ENCODE measurements at places on chromosomes 1 and 21. TPM values are rescaled to one million over a fixed set of nuclear protein-coding genes. Genes with fewer than 3 reads are reported as not detected.

DNA sequence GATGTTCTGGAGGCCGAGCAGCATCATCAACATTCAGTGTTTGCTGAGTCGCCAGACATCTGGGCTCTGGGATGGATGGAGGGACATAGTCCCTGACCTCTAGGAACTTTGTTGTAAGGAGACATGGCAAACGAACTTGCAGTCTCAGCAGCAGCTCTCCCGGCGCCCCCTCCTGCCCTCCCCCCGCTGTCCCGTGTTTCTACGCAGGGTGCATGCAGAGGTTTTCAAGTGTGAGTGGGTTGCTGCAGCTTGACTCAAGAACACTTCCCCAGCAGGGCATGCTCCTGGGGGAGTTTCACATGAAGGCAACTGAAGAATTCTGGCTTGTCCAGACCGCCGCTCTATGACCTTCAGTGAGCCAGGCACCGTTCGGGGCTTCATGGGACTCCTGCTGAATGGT lies 121.9 kb downstream of the CAMTA1 start:
- no peak for DNase-seq

DNA sequence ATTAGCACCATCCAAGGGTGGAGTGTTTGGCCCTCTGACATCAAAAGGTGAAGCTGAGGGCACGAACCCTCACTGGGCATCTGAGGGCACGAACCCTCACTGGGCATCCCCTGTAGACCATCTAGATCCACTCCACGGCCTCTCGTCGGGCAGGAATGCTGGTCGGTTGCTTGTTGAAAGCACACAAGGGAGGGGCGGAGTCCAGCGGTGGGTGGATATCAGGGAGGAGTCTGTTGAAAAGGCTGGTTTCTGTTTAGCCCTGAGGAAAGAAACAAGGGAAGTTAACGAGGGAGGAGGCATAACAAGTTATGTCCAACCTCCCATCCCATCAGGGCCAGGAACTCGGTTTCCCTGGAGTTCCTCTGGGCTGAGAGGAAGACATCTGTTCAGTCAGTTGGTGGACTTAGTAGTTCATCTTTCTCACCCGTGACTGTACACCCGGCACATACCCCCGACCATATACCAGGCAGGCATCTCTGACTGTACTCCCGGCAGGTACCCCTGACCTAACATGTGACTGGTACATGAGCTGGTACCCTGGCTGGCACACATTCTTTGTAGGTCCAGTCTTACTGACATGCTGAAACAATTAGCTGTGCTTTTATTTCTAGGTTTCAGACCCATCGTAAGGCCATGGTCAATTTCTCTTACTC lies 32.1 kb upstream of the PDE9A start:
- no peak for DNase-seq

DNA sequence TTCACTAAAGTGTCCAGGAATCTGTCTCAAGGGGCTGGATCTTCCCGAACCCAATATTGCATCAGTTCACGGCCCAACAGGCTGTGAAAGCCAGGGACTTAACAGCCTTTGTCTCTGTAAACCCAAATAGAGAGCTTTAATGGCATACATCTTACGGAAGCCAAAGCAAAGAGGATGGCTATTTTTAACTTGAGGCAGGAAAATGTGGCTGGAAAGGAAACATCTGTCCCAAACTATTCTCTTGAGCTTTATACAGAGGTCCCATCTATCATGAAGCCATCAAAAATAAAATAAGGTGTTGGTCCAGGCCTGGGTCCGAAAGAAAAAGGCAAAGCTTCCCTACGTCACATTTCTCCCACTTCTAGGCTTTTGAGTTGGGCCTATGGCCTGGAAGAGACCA lies 7.7 kb upstream of the CD34 start:
- no peak for DNase-seq

DNA sequence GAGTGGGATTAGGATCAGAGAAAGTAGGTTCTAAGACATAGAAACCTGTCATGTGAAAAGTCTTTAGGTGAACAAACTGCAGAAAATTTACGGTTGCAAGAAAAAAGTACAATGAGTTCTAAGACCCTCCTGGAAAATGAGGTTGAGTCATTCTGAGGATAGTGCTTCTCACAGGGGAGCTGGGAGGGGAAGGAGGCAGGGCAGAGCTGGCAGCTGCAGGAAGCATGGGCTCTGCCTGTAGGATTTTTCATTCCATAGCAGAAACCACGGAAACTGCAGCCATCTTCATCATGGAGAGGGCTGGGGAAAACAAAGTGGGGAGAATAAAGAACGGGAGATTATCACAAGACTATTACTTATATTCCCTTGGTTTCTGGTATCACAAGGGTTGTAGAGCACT lies 25.8 kb upstream of the THEM4 start:
- no peak for DNase-seq

- DNase-seq, result no peak
Measured at GRCh38 chr1:53111073-53111556, 31.3 kb downstream of the SLC1A7 start.

GRCh38 chr21:37272897-37273296 lies 5.8 kb upstream of the VPS26C start:
- DNase-seq, result no peak

DNA sequence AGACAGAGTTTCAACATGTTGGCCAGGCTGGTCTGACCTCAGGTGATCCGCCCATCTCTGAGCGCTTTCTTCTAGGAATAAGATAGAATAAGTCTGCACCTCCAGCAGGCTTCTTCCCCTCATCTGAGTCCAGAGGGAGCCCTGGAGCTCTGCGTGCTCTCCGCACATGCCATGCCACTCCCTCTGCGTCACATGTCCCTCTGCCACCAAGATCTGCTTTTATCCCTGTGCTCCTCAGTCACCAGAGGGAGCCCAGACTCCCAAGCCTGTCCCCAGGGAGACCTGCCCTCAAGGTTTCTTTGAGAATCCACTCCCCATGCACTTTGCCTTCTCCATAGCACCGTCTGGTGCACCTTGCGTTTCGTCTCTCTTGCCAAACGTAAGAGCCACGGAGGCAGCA lies 213.0 kb downstream of the CAMTA1 start:
- no peak for DNase-seq

DNA sequence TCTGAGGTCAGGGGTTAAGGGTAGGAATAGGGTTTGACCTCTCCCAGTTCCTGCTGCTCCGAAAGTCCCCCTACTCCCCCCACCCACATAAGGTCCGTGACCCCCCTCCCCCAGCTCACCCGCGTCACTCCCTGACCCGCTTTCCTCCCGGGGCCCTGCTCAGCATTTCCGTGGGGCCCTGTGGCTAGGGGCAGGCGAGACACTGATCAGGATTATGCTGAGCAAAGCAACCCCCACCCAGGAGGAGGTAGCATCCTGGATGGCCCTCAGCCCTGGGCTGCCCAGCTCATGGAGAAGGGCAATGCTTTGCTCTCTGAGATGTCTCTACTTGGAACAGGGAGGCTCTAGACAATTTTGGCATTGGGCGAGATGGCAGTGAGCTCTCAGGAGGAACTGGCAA lies 3.7 kb downstream of the RORC start:
- no peak for DNase-seq

DNA sequence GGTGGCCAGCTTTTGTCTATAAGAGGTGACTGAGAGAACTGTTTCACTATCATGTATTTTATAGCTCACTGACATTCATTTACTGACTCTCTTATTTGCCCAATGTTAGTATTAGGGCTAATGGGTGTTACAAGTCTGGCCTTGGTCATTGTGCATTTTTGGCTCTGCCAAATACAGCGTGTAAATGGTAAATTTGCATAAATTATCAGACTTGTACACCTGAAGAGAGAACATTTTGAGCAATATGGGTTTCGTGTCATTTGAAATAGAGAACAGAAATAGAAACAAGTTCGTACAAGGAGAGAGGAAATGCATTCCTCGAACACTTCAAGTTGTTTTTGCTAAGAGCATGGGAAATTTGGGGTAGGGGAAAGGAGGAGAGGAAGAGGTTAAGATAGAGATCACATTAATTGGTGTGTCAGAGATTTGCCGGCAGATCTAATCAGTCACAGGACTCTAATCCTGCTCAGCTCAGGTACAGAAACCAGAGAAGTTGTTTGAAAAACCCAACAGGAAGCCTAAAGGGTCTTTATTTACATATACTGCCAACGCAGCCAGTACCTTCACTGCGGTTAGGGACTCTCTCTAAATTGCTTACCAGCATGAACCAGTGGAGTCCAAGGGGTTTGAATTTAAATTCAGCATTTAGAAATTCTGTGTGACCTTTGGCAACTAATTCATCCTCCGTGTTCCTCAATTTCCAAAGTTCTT lies 261.5 kb downstream of the GPATCH2 start:
- no peak for DNase-seq

DNA sequence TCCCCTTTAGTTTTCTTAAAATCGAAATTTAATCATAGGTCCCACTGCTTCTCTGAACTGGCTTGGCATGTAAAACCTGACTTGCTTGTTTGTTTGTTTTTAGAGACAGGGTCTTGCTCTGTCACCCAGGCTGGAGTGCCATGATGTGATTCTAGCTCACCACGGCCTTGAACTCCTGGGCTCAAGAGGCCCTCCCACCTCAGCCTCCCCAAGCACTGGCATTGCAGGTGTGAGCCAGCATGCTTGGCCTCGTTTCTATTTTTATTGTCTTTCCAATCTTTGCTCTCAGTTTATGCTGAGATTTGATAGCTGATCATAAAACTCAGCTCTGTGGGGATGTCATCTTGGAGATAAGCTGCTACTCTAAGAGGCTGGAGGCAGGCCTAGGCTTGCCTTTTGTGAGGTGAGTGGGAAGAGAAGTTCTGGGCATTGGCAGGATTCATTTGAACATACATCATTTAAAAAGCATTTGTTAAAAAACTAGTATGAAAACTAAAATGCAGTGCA lies 51.5 kb upstream of the GCLM start:
- peak; percentile 42 for DNase-seq

- DNase-seq, result no peak
Measured at GRCh38 chr1:8381618-8382017, 63.7 kb downstream of the SLC45A1 start.

DNA sequence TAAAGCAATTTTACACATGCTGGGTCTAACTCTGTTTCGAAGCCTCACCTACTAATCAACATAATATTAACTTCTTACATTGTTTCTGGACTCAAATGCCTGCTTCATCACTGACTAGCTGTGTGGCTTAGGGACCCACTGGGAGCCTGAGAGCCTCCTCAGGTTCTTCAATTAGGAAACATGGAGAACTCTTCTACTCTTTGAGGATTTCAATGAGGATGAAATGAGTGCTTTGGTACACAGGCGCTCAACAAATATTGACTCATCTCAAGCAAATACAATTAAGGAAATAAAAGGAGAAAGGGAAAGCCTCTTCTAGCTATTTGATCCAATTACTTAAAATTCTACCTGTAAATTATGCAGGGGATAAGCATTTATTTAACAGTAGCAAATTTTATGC lies 84.4 kb upstream of the JAK1 start:
- DNase-seq, result no peak

DNA sequence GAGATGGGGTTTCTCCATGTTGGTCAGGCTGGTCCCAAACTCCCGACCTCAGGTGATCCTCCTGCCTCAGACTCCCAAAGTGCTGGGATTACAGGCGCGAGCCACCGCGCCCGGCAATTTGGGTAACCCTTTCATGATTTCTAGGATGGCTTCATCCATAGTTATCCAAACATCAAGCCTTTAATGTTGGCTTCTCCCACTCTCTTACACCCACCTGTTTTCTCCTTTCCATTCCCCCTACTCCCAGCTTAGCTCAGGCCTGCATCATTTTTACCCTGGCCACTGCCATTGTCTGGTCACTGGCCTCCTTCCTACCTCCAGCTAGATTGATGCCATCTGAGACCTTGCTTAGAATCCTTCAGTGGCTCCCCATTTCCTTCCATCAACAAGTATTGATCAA lies 2.0 kb upstream of the SOX13 start:
- no peak for DNase-seq

DNA sequence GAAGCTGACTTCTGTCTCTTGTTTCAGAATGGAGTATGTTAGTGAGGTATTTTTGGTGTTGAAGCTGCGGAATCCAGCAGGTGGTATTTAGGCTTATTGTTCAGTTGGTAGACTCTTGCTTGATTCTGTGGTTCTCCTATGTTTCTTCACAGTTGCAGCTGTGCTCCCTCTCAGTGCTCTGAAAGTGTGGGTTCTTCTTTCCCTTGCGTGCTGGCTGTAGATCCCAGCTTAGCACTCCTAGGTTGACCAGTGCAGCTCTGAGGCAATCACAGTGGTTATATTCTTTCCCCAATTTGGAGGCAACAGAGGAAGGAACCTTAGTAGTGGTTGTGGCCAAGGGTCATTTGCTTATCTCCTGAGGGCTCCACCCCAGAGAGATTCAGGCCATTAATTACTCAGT lies 269.2 kb upstream of the NRIP1 start:
- no peak for DNase-seq

Gene LCE1E
- total RNA-seq, result 1.3 TPM

Gene DPM3
- 86.4 TPM for total RNA-seq

Gene FMO2
- not detected for total RNA-seq

Gene DNAJC6
- 7.9 TPM for total RNA-seq

Gene CD5L
- not detected for total RNA-seq

Gene LCE3E
- not detected for total RNA-seq

Gene TLR5
- 1.5 TPM for total RNA-seq

Gene OVAAL
- total RNA-seq, result not detected

Gene CNR2
- total RNA-seq, result not detected

All from MCF 10A (cell line).